Pericardium fibroblast (primary cell): ENCODE measurements at places on chromosomes 13 and 19. TPM values are rescaled to one million over a fixed set of nuclear protein-coding genes. Genes with fewer than 3 reads are reported as not detected.

AP1M2 gene
- 2.3 TPM in 1 of 2 replicates, not detected in the other for total RNA-seq

ZNF582 gene
- 3.6 and 4.3 TPM in 2 replicates for total RNA-seq

MIA gene
- total RNA-seq, result not detected in 2 replicates

FAM124A gene
- total RNA-seq, result 0.35 and 0.68 TPM in 2 replicates

TMEM59L gene
- total RNA-seq, result 10.7 and 14.5 TPM in 2 replicates

LILRB4 gene
- total RNA-seq, result not detected in 2 replicates

RXFP2 gene
- not detected in 2 replicates for total RNA-seq

ARHGAP45 gene
- total RNA-seq, result 0.26 and 0.47 TPM in 2 replicates

RPS15 gene
- 2,046 and 3,043 TPM in 2 replicates for total RNA-seq

RFPL4A gene
- not detected in 2 replicates for total RNA-seq

PEX11G gene
- 1.6 and 4.0 TPM in 2 replicates for total RNA-seq

CHMP2A gene
- 106 and 140 TPM in 2 replicates for total RNA-seq

FOXA3 gene
- total RNA-seq, result not detected in 2 replicates

LGALS14 gene
- not detected in 2 replicates for total RNA-seq

PTPRH gene
- total RNA-seq, result 7.0 and 9.4 TPM in 2 replicates

CDADC1 gene
- total RNA-seq, result 6.7 and 12.1 TPM in 2 replicates

DHPS gene
- total RNA-seq, result 48.9 and 66.1 TPM in 2 replicates

KIR2DL4 gene
- not detected in 2 replicates for total RNA-seq

FLT3LG gene
- 2.6 and 3.3 TPM in 2 replicates for total RNA-seq

ZNF529 gene
- total RNA-seq, result 3.4 and 7.9 TPM in 2 replicates

C5AR2 gene
- under 0.01 and 2.3 TPM in 2 replicates for total RNA-seq

SHC2 gene
- 5.5 and 11.6 TPM in 2 replicates for total RNA-seq

DCT gene
- total RNA-seq, result 0.26 TPM in 1 of 2 replicates, not detected in the other

RAB3D gene
- 9.9 and 14.2 TPM in 2 replicates for total RNA-seq

ZNF98 gene
- 4.0 TPM in 1 of 2 replicates, not detected in the other for total RNA-seq

USHBP1 gene
- total RNA-seq, result not detected in 2 replicates

GPR12 gene
- not detected in 2 replicates for total RNA-seq

PRR22 gene
- total RNA-seq, result 0.60 and 2.2 TPM in 2 replicates

SIGLEC7 gene
- total RNA-seq, result not detected in 2 replicates

ZNF534 gene
- total RNA-seq, result 0.60 TPM in 1 of 2 replicates, not detected in the other

MBNL2 gene
- total RNA-seq, result 73.9 and 77.7 TPM in 2 replicates

HSH2D gene
- total RNA-seq, result not detected in 2 replicates

PLD3 gene
- 451 and 532 TPM in 2 replicates for total RNA-seq
